ENCODE measurements at places on chromosomes 4 and X.

DNA sequence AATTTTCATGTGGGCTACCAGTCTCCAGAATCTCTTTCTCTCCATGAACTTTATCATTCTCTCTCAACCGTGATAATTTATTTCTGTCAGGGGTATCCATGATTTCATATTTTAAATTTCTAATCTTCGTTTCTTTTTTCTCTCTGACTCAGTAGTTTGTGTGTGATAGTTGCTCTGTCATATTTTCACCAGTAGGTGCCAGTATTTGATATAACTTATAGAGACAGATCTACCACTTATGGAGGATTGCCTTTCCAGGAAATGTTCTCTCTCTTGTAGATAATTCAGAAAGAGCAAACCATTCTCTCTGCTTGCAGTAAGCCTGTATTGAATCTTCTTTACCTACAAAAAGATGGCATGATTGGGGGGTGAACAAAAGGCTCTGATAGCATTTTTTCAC lies 79.3 kb upstream of the DYNLT3 start:
- H3K36me3 ChIP-seq: no peaks in the 10 kb centered on the region
- no peak for DNase-seq
- H3K27me3 ChIP-seq: no peaks in the 10 kb centered on the region
- H3K4me3 ChIP-seq: no peak overlapping the region

DNA sequence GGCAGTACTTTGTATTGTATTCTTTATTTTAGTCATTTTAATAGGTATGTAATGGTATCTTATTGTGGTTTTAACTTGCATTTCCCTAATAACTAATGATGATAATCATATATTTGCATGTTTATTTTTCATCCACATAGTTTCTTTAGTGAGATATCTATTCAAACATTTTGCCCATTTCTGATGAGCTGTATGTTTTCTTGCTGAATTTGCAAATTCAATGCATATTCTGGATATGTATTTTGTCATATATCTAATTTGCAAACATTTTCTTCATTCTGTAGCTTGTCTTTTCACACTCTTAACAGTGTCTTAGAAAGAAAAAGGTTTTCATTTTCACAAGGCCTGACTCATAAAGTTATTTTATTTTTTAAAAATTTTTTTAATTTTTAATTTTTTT lies 372.1 kb downstream of the ZNF674 start:
- no peaks in the 10 kb centered on the region for H3K36me3 ChIP-seq
- H3K27ac ChIP-seq: no peak overlapping the region
- no peaks in the 10 kb centered on the region for H3K4me1 ChIP-seq
- no peak for DNase-seq
- H3K27me3 ChIP-seq: no peaks in the 10 kb centered on the region

- no peaks in the 10 kb centered on the region for H3K27me3 ChIP-seq
- H3K27ac ChIP-seq: no peak overlapping the region
- peaks cover 60% of the 10 kb centered on the region for H3K4me1 ChIP-seq
- H3K4me3 ChIP-seq: no peak overlapping the region
- DNase-seq: no peak
These were observed 45.7 kb downstream of the WWC2 start for GRCh38 chr4:183144787-183145186.

GRCh38 chr4:37715889-37716402 lies 29.8 kb upstream of the RELL1 start:
- no peak overlapping the region for H3K27ac ChIP-seq
- peaks cover 6% of the 10 kb centered on the region for H3K4me1 ChIP-seq
- H3K27me3 ChIP-seq: no peaks in the 10 kb centered on the region
- no peak for DNase-seq
- no peaks in the 10 kb centered on the region for H3K36me3 ChIP-seq
- no peak overlapping the region for H3K4me3 ChIP-seq

DNA sequence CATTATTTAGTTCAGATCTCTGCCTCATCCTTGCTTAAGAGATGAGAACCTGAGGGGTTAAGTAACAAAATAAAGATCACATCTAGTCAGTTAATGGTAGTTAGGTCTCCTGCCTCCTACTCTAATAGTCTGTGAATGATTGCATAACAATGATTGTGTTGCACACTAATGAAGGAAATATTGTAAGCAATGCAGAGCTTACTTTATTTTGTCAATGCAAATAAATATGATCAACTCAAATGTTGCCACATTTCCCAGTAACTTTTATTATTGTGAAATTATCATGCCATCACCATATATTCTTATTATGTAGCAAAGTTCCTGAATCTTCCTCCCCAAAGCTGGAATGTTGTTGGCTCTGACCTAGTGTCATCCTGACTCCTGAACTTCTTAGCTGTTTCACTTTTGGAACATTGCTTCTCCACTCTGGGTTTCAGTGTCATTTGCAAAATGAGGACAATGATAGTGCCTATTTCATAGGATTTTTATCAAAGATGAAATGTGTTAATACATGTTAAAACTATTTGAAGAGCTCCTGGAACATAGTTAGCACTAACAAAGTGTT lies 17.0 kb upstream of the GABRA4 start:
- no peak for DNase-seq
- no peaks in the 10 kb centered on the region for H3K36me3 ChIP-seq
- H3K27me3 ChIP-seq: no peaks in the 10 kb centered on the region
- H3K4me3 ChIP-seq: no peak overlapping the region

DNA sequence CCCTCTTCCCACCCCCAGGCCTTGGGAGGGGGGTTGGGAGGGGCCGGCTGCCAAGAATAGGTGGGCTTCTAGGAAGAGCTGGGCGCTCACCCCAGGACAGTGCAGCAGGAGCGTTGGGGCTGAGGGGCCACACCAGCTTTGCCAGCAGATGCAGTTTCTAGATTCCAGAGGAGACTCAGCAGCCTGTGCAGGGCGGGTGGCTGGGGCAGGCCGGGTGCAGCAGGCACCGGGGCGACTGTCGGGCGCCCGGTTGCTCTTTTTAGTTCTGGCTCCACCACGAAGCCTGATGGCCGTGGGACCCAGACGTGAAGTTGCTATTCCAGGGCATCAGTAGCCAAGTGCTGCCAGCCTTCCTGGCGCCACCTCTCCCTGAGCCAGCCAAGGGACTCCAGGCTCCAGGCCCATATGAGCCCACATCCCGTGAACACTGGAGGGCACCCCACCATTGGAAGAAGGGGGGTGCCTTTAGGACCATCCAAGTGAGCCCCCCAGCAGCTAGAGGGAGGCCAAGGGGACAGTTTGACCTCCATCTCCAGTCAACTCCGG lies 5.8 kb downstream of the SSR4 start:
- peaks cover 7% of the 10 kb centered on the region for H3K4me1 ChIP-seq
- no peaks in the 10 kb centered on the region for H3K27me3 ChIP-seq
- peaks cover 14% of the 10 kb centered on the region for H3K36me3 ChIP-seq
- H3K4me3 ChIP-seq: no peak overlapping the region

DNA sequence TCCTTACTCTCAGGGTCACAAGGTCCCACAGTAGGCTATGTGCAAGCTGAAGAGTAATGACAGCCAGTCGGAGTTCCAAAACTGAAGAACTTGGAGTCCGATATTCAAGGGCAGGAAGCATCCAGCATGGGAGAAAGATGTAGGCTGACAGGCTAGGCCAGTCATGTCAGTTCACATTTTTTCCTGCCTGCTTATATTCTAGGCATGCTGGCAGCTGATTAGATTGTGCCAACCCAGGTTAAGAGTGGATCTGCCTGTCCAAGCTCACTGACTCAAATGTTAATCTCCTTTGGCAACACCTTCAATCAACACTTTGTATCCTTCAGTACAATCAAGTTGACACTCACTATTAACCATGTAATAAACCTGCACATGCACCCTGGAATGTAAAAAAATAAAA lies 960.9 kb upstream of the HS3ST1 start:
- peaks cover 5% of the 10 kb centered on the region for H3K36me3 ChIP-seq
- no peak overlapping the region for H3K4me3 ChIP-seq
- no peaks in the 10 kb centered on the region for H3K4me1 ChIP-seq
- no peak for DNase-seq
- H3K27me3 ChIP-seq: no peaks in the 10 kb centered on the region
